ENCODE measurements at places on chromosomes 6 and 20.

DNA sequence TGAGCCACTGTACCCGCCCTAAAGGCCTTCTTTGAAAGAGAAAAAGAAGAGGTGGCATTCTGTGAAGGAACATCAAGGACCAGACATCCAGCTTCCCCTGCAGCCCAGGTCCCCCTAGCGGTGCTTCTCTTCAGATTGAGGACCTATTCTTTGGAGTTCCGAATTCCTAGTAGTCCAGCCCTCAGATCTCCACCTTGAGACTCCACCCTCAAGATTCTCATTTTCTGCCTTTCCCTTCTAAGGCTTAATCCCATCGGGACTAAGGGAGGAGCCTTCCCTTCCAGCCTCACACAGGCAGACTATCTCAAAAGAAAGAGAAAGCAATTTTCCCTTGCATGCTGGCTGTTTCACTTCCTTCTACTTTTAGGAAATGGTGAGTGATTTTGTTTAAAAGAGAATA lies 32.5 kb downstream of the MUC22 start:
- no peak for DNase-seq

DNA sequence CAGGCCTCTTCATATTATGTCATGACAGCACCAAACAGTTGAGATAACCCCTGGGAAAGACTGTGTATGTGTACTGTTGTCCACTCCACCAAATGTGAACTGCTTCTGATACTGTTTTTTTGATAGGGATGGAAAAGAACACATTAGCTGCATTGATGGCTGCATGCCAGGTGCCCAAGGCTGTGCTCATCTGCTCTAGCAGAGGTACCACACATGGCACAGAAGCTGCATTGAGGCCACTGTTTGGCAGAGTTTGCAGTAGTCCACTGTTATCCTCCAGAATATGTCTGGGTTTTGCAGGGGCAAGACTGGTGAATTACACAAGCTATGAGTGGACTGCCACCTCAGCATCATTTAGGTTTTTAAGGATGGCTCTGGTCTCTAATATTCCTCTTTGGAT lies 28.2 kb upstream of the ELMO2 start:
- DNase-seq, result no peak

- DNase-seq, result no peak
Observed at GRCh38 chr6:3421791-3422434, 34.9 kb downstream of the SLC22A23 start.

GRCh38 chr6:121885399-121886152 lies 450.1 kb downstream of the GJA1 start:
- DNase-seq, result no peak

GRCh38 chr6:153489479-153489878 lies 358.4 kb upstream of the RGS17 start:
- no peak for DNase-seq

GRCh38 chr20:11020712-11021111 lies 346.9 kb upstream of the JAG1 start:
- DNase-seq, result no peak

DNA sequence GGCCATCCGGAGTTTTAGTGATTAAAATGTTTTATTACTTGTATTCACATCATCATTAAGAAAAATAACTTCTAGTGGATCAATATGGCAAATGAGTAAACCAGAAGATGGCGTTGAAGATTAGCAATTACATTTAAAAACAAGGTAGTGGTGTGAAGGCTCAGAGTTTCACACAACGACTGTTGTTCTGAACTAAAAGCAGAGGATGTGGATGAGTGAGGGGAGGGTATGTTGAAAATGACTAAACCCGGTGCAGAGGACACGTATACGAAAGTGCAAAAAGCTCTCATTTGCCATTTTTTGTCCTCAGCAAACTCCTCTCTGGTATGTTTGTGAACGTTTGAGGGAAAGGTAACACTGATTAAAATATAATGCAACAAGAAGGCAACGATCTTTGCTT lies 1.9 kb upstream of the IRF4 start:
- no peak for DNase-seq

DNA sequence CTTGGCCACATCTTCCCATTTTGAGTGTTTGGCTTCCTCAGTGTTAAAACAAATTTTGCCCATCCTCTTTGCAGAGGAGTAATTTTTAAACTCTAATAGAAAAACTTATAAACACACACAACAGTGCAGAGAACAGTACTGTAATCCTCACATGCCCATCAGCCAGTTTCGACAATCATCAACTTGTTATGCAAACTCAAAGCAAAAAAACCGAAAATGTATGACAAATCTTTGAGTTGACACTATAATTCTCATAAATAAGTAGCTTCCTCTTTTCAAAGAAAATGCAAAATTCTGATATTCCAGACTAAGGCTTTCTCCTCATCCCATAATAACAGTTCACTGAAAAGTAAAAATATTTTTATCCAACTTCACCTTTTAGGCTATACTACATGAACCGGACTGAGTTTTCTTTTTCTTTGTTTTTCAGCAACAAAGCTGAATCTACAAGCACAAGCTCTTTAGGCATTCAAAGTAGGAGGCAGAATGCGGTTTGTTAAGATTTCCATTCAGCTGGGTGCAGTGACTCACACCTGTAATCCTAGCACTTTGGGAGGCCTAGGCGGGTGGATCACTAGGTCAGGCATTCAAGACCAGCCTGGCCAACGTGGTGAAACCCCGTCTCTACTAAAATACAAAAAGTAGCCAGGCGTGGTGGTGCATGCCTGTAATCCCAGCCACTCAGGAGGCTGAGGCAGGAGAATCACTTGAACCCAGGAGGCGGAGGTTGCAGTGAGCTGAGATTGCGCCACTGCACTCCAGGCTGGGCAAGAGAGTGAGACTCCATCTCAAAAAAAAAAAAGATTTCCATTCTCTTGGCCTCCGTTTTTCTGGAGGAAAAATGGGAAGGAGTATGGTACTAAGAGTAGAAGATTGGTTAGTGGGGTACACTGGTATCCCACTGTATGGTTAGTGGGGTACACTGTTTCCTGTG lies 74.8 kb downstream of the GCNT2 start:
- DNase-seq, result no peak

DNA sequence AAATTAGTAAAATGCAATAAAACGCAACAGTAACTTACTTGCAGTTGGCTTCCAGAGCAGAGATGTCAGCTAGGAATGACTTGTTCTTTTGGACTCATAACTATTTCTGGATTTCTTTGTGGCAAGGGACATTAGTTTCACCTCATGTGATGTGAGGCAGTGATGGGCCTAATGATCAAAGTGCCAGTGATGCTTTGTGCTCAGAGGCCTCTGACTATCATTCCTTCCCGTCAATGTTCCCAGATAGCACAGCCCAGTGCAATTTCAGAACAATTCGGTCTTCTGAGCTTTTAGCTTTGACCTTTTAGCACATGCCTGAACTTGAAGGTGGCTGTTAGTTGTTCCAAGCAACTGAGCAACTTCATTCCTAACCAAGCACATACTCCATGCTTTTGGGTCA lies 596.8 kb downstream of the TFAP2B start:
- DNase-seq, result no peak

- DNase-seq, result no peak
Observed at GRCh38 chr20:19498756-19499155, 259.3 kb upstream of the RIN2 start.

DNA sequence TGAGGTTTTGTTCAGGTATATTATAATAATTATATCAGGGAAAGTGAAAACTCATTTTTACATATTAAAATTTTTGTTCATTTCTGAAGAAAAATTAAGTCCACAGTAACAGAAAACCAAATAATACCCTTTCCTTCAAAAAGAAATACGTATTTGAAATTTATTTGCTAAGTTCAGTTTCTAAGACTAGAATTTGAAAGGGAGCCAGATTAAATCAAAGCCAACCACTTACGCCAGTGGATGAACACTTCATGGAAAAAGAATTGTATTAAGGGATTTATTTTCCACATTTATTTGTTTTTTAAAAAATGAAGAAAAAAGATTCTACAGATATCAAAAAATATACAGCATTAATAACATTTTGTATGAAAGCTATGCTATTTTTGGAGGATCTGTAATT lies 654.4 kb downstream of the EYS start:
- no peak for DNase-seq

- DNase-seq, result no peak
Observed at GRCh38 chr6:137370871-137371633, 123.1 kb downstream of the OLIG3 start.

- DNase-seq, result no peak
Observed at GRCh38 chr20:35731469-35731788, 10.6 kb downstream of the RBM39 start.

- DNase-seq, result peak; percentile 38
Observed at GRCh38 chr6:26327450-26328264, 37.3 kb upstream of the BTN3A2 start.

DNA sequence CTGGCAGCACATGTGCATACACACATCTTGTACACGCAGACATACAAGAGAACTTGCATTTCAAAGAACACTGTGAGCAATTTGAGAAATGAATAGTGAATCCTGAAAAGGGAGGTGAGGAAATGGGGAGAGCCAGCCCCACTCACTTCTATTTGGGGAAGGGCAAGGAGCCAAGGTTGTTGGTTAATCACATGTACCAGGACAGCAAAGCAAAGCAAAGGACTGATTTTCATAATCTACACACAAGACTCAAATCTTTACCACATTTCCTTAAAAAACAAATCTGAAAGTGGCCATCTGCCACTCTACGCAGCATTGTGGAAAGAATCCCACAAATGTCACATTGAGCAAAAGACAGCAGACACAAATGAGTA lies 35.0 kb upstream of the KIF16B start:
- DNase-seq, result no peak

DNA sequence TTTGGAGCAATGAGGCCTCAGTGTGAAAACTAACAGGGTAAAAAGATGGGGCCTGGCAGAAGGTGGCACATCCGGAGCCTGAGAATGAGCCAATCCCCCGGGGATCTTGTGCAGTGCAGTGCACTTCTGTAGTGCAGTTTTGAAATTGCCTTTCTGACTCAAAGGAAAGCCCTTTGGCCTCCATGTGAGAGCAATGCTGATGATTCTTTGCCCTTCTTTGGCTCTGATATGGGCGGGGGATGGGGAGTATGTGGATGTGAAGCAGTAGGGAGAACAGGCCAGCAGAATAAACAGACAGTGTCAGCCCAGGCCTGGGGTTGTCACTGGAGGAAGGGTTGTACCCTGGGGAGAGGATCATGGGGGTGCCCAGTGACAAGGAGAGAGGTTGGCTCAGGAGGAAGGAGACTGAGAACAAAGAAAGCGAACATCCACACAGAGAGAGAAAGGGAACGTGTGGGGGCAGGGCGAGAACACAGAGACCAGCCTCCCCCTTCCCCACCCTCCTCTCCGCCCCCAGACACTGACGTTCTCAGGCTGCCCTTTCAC lies 351.2 kb downstream of the CDC5L start:
- DNase-seq, result no peak

GRCh38 chr6:151716526-151716932 lies 91.0 kb upstream of the ESR1 start:
- DNase-seq, result no peak

- DNase-seq, result no peak
Observed at GRCh38 chr6:83707829-83708545, 914 bp downstream of the SNAP91 start.

GRCh38 chr6:96657344-96657743 lies 94.4 kb downstream of the FHL5 start:
- DNase-seq, result no peak

DNA sequence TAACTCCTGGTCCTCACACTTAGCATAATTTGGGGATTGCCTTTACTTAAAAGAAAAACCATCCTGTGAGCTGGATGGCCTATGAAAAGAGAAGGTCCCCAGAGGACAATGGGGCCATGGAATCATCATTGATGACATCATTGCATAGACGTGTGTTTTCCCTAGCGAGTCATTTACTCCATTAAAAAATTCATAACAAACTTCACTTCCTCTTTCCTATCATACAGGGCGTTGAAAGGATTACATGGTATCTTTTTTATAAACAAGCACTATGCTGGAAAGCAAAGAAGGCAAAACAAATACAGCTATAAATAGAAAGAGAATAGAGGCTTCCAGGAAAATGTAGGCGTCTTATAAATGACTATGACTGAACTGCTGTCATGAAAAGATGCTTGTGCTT lies 11.3 kb upstream of the COL12A1 start:
- no peak for DNase-seq

- DNase-seq, result no peak
Observed at GRCh38 chr6:38775870-38776269, 60.8 kb downstream of the DNAH8 start.

DNA sequence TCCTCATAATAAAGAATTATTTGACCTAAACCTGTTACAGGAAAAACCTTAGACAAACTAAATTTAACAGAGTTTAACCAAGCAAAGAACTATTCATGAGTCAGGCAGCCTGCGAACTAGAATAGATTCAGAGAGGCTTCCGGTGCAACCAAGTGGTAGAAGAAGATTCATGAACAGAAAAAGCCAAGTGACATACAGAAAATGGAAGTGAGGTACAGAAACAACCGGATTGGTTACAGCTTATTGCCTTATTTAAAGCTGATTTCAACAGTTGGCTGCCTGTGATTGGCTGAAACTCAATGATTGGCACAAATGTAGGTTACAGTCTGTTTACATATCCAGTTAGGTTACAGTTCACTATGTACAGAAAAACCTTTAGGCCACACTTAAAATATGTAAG lies 10.1 kb downstream of the PPP1R3G start:
- no peak for DNase-seq

DNA sequence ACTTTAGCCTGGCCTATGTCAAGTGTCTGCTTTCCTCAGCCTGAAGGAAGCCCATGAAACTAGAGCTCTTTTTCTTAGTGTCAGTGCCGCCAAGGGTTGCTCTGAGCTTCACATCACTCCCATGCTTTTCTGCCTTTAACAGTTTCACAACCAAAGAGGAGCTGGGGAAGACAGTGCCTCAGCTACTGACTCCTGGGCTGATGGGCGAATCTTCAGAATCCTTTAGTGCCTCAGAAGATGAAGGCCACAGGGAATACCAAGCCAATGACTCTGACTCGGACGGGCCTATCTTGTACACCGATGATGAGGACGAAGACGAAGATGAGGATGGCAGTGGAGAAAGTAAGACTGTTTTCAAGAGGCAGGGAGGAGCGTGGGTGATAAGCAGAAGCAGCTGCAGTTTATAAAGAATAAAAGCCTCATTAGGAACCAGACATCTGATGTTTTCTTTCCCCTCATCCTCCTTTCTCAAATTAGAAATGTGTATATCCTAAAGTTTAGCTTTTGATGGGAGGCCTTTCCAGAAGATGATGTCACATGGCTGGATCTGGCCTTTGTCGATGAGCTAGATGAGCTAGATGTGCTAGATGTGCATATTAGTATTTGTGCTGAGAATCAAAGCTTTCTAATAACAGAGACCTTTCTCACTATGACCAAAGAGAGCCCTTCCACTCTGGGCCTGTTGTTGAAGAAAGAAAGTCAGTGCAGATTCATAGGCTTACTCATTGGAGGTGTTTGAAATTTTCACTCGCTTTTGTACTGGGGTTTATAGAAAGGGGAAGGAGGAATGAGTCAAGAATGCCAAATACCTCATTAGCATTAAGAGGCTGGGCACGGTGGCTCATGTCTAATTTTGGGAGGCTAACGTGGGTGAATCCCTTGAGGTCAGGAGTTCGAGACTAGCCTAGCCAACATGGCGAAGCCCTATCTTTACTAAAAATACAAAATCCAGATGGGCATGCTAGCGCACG lies 70.7 kb upstream of the LTV1 start:
- no peak for DNase-seq

- DNase-seq, result no peak
Observed at GRCh38 chr6:125759184-125759902, 9.9 kb downstream of the HEY2 start.
